ENCODE measurements at places on chromosomes 2 and 18. TPM values are rescaled to one million over a fixed set of nuclear protein-coding genes. Genes with fewer than 3 reads are reported as not detected.

GRCh38 chr2:167196461-167197252 is 308.4 kb downstream of the XIRP2 start:
- peak; percentile 32 for DNase-seq

DNA sequence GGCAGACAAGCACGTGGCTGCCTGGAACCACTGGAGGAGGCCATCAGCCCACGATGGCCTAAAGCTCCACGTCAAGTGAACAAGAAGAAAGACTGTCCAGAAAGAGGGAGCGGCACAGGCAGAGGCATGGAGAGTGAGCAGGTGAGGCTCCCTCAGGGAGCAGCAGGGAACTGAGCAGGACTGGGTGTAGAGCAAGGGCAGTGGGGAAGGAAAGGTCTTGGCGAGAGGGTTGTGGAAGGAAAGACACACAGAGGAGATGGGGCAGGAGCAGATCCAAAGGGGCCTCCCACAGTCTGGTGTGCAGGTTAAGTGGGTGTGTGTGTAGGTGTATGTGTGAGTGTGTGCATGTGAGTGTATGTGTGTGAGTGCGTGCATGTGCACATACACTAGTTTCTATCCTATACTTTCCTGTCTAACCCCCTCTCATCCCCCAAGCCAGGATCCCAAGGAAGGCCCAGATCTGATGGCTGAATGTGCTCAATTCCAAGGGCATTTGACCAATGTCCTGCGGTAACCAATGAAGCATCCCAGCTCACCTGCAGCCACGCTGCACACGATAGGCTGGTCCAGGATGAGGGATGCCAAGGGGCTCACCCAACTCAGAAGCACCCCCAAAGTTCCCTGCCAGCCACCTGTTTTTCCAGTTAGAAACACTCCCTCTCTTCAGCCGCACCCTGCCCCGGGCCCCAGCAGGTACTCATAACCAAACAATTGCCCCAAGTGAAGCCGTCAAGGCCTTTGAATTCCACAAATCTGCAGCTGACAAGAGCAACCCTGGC is 262.5 kb upstream of the RAB6C start:
- DNase-seq, result no peak

- DNase-seq, result peak; percentile 1
Measured at GRCh38 chr18:6482198-6482977, 67.7 kb upstream of the L3MBTL4 start.

GRCh38 chr2:219497495-219498279 is 1.0 kb upstream of the GMPPA start:
- DNase-seq, result peak; percentile 86

DNA sequence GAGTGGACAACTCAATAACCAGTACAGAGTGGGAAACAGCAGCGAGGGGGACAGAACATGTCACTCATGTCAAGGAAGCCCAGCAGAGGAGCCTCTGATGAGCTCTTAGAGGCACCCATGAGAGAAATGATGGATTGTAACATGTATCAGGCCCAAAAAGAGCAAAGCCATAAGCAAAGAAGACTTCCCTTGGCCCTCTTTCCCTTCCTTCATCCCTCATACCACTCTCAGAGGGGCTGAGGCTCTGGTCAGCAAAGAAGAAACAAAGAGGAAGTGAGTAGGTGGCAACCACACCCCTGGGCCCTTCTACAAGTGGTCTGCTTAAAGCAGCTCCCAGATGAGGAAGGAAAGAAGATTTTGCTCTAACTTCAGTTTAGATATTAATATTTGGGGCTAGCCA is 112.8 kb downstream of the CDC42EP3 start:
- DNase-seq, result no peak

DNA sequence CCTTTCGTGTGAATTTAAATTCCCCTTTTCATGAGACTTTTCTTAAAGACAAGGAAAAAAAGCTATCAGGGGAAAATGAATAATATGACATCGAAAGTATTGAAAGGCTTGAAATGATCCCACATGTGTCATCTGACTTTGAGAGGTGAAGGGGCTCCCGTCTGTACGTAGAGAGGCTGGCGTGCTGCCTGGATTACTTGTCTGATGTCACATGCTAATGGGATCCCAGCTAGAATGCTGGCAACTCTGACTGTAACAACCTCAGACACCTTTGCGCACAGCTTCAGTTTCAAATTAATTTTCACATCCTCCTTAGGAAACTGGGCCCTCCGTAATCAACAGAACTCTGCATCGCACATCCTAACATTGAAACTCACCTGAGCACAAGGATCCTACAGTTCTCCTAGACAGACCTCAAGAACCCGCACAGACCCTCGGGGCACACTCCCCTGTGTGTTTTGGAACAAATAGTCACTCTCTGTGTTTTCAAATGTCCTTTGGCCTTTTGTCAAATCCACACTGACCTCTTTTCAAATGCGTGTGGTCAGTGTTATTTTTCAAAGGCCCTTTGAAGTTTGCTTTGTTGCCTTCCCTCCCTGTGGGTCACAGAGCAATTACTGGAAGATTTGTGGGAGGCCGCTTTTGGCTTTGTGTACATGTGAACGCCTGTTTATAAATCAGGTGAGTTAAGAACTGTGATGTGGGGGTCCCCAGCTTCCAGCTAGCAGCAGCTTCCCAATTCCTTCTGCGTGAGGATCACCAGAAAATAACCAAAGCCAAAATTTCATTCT is 65.9 kb downstream of the IL1R2 start:
- DNase-seq, result peak; percentile 67

DNA sequence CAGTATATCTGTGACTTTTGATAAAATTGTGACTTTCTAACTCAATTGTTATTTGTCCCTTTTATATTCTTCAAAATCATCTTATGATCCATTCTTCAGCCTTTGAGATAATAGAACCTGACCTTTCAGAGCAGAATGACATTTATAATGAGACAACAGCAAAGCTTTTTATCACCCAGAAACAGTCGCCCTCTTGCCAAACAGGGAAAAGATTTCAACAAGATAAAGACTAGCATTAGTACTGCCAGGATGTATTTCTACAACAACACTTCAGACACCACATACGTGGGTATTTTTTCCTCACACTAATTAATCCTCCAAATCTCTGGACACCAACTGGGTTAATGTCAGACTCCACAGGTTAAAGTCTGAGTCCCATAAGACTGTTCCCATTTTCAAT is 249.0 kb downstream of the ZNF804A start:
- no peak for DNase-seq

- DNase-seq, result no peak
Measured at GRCh38 chr18:73258375-73259087, 390.7 kb upstream of the NETO1 start.

DNA sequence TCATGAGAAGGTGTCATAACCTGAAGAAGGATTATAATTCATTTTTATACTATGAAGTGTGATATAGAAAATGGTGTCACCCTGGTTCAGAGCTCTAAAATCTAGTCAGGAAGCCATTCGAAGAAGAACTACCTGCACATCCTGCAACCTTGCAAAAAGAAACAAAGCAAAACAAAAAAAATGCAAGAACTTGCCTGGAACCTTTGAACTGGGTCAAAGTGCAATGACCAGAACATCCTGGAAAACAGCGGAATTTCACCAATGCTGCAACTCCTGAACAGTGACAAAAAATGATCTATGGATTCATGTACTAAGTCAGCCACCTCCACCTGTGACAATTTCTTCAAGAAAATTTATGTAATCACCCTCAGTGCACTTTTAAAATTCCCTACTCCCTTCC is 1083.3 kb upstream of the GYPC start:
- no peak for DNase-seq

DNA sequence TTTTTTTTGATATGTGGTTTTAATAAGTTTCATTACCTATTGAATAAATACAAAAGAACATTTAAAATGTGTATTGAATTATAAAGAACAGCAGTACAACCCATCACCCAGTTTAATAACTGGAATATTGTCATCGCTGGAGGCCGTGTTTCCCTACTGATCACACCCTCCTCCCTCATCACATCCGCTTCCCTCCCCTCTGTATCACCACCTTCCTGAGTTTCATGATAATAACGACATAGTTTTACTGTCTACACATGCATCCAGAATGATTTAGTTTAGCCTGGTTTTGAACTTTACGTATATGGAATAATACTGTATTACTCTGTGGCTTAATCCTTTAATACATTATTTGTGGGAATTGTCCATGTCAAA is 2.1 kb downstream of the SERPINB8 start:
- no peak for DNase-seq

DNA sequence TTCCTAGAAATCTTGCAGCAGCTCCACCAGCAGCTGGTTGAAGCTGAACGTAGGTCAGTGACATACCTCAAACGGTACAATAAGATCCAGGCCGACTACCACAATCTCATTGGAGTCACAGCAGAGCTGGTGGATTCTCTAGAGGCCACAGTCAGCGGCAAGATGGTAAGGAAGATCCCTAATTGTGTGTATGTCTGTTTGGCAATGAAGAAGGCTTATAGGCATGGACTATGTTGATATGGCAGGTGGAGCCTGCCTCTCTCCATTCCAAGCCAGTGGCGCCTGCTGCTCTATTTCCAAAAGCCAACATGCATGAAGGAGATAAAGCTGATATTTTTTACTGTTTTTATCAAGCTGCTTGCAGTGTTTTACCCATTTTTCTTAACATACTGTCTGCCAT is 36.8 kb downstream of the ARMC9 start:
- no peak for DNase-seq

DNA sequence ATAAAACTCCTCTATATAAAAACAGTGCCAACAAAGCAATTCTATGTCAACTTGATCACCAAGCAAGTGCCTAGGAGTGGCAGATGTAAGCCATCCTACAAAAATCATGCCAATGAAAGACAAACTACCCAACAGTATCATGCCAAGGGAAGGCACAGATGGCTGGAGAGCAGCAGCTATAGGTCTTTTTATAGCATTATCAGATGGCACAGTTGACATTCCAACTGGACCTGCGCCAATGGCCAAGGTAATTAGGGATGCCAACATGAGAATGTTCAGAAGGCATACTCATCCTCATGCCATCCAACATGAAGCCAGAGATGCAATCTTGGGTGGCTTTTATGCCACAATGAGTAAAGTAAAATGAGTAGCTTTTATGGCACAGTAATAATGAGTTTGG is 237.3 kb downstream of the OTX1 start:
- DNase-seq, result no peak

GRCh38 chr2:23221901-23222300 is 163.1 kb upstream of the KLHL29 start:
- DNase-seq, result no peak

DNA sequence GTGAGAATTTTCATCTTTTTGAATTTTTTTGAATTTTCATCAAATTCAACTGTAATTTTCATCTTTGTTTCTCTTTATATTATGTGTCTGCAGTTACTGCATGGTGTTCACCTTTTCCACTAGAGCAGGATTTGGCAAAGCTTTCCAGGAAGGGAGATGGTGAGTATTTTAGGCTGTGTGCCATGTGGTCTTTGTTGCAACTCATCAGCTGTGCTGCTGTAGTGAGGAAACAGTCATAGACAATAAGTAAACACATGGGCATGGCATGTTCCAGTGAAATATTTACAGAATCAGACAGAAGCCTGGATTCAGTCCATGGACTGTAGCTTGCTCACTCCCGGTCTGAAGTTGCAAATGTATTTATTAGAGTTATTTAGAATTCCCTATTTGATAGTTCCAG is 120.4 kb downstream of the DCDC2C start:
- DNase-seq, result no peak

- no peak for DNase-seq
Measured at GRCh38 chr2:121234144-121234543, 50.9 kb downstream of the TFCP2L1 start.

DNA sequence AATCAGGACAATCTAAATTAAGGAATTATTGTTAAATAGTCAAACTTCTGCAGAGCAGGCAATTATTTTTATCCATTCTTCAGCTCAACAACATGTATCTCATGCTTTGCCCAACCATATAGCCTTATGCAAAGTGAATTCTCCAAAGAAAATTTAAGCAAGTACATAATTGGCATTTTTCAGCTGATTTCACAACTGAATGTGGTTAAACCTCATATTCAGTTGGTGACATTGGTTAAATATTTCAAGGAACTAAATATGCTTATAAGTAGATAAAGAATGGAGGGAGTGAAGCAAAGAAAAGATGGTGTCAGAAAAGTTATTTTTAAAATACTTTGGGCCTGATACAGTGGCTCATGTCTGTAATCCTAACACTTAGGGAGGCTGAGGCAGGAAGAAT is 816.2 kb downstream of the NRXN1 start:
- no peak for DNase-seq

DNA sequence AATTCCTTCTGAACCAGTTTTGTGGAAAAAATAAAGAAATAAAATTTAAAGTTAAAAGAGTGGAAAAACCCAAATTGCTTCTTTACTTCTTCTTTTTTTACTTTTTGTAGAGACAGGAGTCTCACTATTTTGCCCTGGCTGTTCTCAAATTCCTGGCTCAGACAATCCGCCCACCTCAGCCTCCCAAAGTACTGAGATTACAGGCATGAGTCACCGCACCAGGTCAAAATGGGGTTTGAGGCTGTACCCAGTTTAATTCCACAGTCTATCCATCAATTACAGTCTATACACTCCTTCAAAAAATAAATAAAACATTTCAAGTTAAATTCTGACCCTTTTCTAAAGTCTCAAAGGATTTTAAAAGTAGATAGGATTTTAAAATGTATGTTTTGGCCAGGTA is 120.3 kb downstream of the FAM161A start:
- peak; percentile 42 for DNase-seq

- no peak for DNase-seq
Measured at GRCh38 chr2:235545339-235546150, 51.7 kb downstream of the AGAP1 start.

GRCh38 chr18:23479829-23480505 is 23.3 kb upstream of the RMC1 start:
- DNase-seq, result no peak

GRCh38 chr2:41597680-41598079 is 450.1 kb upstream of the PKDCC start:
- no peak for DNase-seq

DNA sequence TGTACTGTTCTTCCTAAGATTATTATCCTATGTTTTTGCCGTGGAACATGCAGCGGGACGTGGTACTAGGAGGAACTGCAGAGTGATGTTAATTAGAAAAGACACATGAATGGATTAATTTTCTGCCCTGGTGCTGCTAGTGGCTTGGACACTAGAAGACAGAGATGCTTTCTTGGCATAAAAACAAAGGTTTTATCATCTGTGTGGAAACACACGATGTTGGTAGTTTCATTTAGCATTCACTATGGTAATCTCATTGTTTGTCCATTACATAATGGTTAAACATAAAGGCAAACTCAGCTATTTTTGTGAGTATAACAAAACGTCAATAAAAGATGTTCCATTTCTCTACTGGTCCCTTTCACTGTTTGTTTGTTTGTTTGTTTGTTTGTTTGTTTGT is 22.8 kb downstream of the COL6A3 start:
- DNase-seq, result no peak

DNA sequence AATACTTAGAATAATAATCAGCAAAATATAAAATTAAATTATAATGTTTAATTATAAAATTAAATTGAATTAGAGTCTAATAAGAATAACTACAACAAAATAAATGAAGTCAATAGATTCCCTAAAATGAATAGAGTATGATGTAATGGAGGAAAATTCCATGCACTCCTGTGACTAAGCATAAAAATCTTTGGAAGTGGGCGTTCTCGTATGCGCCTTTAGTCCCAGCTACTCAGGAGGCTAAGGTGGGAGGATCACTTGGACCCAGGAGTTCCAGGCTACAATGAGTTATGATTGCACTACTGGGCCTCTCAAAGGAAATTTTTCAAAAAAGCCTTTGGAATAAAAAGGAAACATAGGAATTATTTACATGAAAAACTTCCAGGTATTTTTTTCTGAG is 955.4 kb upstream of the POU3F3 start:
- DNase-seq, result no peak

SPHKAP gene
- total RNA-seq, result not detected

POU3F3 gene
- total RNA-seq, result 1.0 TPM

D2HGDH gene
- total RNA-seq, result 6.1 TPM

FAP gene
- 31.9 TPM for total RNA-seq

SH3RF3 gene
- 1.9 TPM for total RNA-seq

FOXI3 gene
- not detected for total RNA-seq

CNGA3 gene
- not detected for total RNA-seq

DPP10 gene
- total RNA-seq, result not detected
